ENCODE measurements at places on chromosomes 1 and 21. TPM values are rescaled to one million over a fixed set of nuclear protein-coding genes. Genes with fewer than 3 reads are reported as not detected.
A peak's percentile ranks its signal among the peaks of the same experiment; 100 is the strongest.

DNA sequence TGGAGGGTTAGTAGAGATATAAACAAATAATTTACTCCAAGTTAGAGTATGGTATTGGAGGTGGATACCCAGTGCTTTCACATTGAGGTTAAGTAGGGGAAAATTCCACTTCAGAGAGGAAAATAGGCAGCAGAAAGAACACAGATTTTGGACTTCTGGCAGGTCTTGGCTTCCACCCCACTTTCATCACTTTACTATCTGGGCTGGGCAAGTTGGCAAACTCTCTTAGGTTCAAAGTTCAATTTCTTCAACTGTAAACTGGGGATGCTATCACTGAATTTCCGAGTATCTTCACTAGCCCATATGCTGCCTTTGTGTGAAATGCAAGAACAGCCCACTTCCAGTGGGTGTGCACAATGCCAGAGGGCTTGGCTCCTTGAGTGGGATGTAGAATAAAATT, 214.9 kb downstream of the GABPA start:
- no peaks in the 10 kb centered on the region for H3K36me3 ChIP-seq
- DNase-seq: no peak
- no peaks in the 10 kb centered on the region for H3K27me3 ChIP-seq
- no peaks in the 10 kb centered on the region for H3K4me1 ChIP-seq
- H3K27ac ChIP-seq: no peak overlapping the region
- no peak overlapping the region for H3K4me3 ChIP-seq

DNA sequence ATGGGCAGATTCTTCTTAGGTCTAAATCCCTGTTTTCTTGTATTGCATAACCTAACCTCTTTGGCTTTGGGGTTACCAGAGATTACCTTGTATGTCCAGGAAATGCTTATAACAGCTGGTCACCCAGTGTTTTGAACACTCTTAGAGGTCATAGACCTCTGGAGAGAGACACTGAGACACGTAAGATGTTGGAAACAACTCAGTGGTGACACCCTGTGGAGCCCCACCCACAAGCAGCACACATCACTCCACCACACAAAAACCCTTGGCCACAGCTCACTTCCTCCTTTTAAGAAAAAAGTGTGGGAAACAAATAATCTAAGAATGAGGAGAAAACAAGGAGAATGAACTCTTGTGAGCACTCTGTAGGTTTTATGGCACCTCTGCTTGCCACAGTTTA, 26.3 kb upstream of the CYP4B1 start:
- H3K36me3 ChIP-seq: peaks cover 21% of the 10 kb centered on the region
- DNase-seq: no peak
- H3K27me3 ChIP-seq: peaks cover 11% of the 10 kb centered on the region
- H3K4me3 ChIP-seq: no peak overlapping the region
- H3K4me1 ChIP-seq: no peaks in the 10 kb centered on the region
- H3K27ac ChIP-seq: no peak overlapping the region

- no peak for DNase-seq
- no peak overlapping the region for H3K4me3 ChIP-seq
- H3K27ac ChIP-seq: no peak overlapping the region
Observed at GRCh38 chr21:36567216-36567885, 87.4 kb upstream of the CLDN14 start.

DNA sequence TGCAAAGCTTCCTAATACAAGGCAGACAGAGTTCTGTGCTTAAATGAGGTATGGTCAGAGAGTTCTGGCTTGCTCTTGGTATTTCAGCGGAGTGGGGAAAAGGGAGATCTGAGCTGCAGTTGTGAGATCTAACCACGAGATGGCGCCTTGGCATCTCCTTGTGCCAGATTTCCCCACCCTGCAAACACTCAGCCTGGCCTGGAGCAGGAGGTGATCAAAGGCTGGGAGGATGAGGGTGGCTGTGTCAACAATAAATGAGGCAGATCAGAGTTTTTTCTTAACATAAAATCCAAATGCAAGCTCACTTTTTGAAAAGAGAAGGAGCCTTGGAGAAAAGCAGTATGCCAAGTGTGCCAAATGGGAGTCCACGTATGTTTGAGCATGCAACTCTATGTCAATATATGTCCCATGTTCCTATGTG, 4.1 kb upstream of the TFAP2E start:
- H3K4me3 ChIP-seq: no peak overlapping the region
- no peak overlapping the region for H3K27ac ChIP-seq
- peaks cover 19% of the 10 kb centered on the region for H3K4me1 ChIP-seq
- H3K27me3 ChIP-seq: no peaks in the 10 kb centered on the region
- no peaks in the 10 kb centered on the region for H3K36me3 ChIP-seq

The NOS1AP gene
- total RNA-seq: 0.12 TPM

DNA sequence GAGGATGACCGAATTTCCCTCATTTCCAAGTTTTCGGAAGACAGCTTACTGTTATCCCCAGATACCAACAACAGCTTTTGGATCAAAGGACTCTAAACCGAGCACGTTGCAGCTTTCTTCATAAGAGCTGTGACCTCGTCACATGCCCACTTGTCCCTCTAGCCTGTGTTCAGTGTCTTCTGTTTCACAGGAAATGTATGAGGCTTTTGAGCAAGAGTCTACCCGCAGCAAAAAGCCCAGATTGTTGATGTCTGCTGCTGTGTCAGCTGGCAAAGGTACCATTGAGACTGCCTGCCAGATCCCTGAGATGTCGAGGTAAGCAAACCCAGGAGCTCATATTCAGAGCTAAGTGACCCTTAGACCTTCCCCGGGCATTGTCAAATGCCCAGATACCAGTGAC, 24.1 kb downstream of the CHI3L2 start:
- no peak overlapping the region for H3K4me3 ChIP-seq
- H3K36me3 ChIP-seq: no peaks in the 10 kb centered on the region
- DNase-seq: no peak
- no peak overlapping the region for H3K27ac ChIP-seq
- peaks cover 10% of the 10 kb centered on the region for H3K4me1 ChIP-seq

- H3K27ac ChIP-seq: peak overlapping the region; percentile 80
- H3K36me3 ChIP-seq: no peaks in the 10 kb centered on the region
- peak overlapping the region; percentile 45 for H3K4me3 ChIP-seq
- H3K27me3 ChIP-seq: peaks cover 7% of the 10 kb centered on the region
- H3K4me1 ChIP-seq: peaks cover 12% of the 10 kb centered on the region
Observed at GRCh38 chr1:234656944-234657654, 47.1 kb upstream of the IRF2BP2 start.

DNA sequence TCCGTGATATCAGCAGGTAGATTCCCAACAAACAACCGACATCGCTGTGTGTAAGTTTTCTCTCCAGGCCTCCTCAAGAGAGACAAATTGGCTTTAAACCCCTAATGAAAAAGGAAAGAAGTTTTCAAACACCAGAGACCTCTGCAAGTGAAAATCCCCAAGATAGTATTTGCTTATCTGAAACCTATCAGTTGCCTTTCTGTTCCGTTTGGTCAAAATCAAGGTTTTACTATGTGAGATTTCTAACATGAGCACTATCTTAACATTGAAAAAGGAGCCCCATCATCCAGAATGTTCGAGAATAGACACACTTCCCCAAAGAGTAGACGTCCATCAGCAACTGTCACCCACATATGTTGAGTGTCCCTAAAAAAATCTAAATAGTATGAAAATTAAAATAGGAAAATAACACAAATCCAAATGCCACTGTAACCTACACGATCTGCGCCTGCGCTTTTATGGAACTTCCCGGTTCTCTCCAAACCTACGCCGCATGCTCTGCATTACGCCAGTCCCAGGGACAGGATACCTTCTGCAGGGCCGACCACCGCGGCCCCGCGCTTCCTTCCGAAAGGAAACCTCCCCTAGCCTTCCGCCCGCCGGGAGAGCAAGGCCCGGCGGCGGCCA, 1.4 kb downstream of the SFPQ start:
- peaks cover 64% of the 10 kb centered on the region for H3K4me1 ChIP-seq
- peaks cover 55% of the 10 kb centered on the region for H3K36me3 ChIP-seq
- no peak for DNase-seq
- peak overlapping the region; percentile 100 for H3K4me3 ChIP-seq
- peak overlapping the region; percentile 89 for H3K27ac ChIP-seq

- peaks cover 20% of the 10 kb centered on the region for H3K4me1 ChIP-seq
- H3K27ac ChIP-seq: peak overlapping the region; percentile 65
- H3K4me3 ChIP-seq: peak overlapping the region; percentile 87
- H3K27me3 ChIP-seq: peaks cover 13% of the 10 kb centered on the region
Observed at GRCh38 chr1:204288021-204288588, 71.6 kb downstream of the PLEKHA6 start.

DNA sequence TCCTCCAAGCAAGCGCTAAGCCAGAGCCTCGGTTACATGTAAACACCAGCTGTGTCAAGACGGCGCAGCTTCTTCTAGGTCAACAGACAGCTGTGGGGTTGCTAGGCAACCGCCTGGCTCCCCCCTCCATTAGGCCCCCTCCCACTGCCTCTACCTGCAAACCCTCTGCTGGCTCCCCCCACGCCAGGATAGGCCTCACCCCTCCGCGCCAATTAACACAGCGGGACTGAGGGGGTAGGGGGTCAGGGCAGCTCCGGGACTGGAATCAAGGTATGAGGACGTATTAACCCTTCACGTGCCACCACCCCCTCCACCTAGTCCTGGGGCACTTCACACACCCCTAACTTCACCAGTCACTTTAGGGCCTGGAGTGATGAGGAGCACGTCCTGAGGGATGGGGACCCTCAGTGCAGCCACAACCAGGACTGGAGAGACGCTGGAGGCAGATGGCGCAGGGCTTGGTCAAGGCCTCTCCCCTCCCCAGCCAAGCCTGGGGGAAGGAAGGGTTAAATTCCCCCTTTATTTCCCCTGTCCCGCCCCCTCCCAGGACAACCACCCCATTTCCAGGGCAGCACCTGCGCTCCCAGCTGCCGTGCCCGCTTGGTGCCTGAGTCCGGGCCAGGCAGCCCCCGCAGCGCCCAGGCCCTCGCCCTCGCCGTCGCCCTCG, 37.4 kb upstream of the WASF2 start:
- DNase-seq: no peak
- peaks cover 21% of the 10 kb centered on the region for H3K27me3 ChIP-seq
- no peaks in the 10 kb centered on the region for H3K36me3 ChIP-seq

The CSF3R gene
- 0.78 TPM for total RNA-seq

- H3K4me3 ChIP-seq: no peak overlapping the region
- H3K27ac ChIP-seq: no peak overlapping the region
- H3K27me3 ChIP-seq: peaks cover 40% of the 10 kb centered on the region
- DNase-seq: no peak
- H3K4me1 ChIP-seq: no peaks in the 10 kb centered on the region
- H3K36me3 ChIP-seq: no peaks in the 10 kb centered on the region
Observed at GRCh38 chr1:234106032-234106431, 201.6 kb downstream of the SLC35F3 start.

The APOBEC4 gene
- not detected for total RNA-seq

The KIAA1614 gene
- total RNA-seq: 0.67 TPM

DNA sequence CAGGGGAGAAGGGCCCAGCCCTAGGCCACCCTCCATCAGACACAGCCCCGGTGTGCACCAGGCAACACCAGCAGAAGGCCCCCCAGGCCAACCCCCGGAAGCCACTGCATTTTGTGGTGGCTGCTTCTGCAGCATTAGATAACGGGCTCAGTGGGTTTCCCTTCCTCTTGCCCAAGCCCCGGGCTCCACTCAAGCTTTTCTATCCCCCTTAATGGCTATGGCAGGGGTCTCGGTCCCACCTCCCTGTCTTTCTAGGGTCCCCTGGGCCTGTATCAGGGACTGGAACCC, 18.9 kb downstream of the C1orf174 start:
- no peaks in the 10 kb centered on the region for H3K27me3 ChIP-seq
- DNase-seq: no peak
- H3K4me3 ChIP-seq: no peak overlapping the region
- H3K36me3 ChIP-seq: peaks cover 10% of the 10 kb centered on the region
- H3K27ac ChIP-seq: no peak overlapping the region
- peaks cover 17% of the 10 kb centered on the region for H3K4me1 ChIP-seq

- H3K4me1 ChIP-seq: peaks cover 7% of the 10 kb centered on the region
- no peak within 1 kb of the TSS for H3K27ac ChIP-seq
- H3K27me3 ChIP-seq: peaks cover 13% of the 10 kb centered on the region
- DNase-seq: peak; percentile 63
- H3K4me3 ChIP-seq: peak within 1 kb of the TSS; percentile 87
Observed at GRCh38 chr1:228734881-228735801, at the start of gene RHOU. TSS of gene RHOU (plus strand) at chr1:228735479. CDS start at chr1:228735743, 264 bp downstream.

GRCh38 chr1:95005584-95005983, 67.2 kb downstream of the ALG14 start:
- no peaks in the 10 kb centered on the region for H3K4me1 ChIP-seq
- no peaks in the 10 kb centered on the region for H3K36me3 ChIP-seq
- DNase-seq: no peak
- no peaks in the 10 kb centered on the region for H3K27me3 ChIP-seq

DNA sequence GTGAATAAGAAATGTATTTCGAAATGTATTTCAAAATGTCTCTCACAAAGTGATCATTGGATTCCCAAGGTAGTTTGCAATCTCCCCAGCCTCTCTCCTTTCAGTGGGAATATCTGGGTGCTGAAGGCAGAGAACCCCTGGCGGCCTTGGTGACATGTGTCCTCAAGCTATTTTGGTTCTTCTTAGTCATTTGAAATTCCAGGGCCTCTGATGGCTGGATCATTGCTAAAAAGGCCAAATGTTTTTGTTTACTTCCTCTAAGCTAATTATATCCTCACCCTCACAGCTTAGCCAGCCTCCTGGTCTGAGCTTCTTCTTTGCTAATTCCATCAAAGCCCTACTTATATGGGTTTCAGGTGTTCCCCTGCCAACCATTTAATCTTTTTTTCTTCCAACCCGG, 71.2 kb downstream of the LRRC40 start:
- no peak overlapping the region for H3K4me3 ChIP-seq
- H3K4me1 ChIP-seq: no peaks in the 10 kb centered on the region
- no peak overlapping the region for H3K27ac ChIP-seq
- no peak for DNase-seq

- no peaks in the 10 kb centered on the region for H3K36me3 ChIP-seq
- no peak for DNase-seq
- peaks cover 8% of the 10 kb centered on the region for H3K27me3 ChIP-seq
- no peak overlapping the region for H3K4me3 ChIP-seq
- no peak overlapping the region for H3K27ac ChIP-seq
- H3K4me1 ChIP-seq: no peaks in the 10 kb centered on the region
Observed at GRCh38 chr1:201258763-201259230, 24.5 kb upstream of the PKP1 start.

The KMO gene
- not detected for total RNA-seq

The FCRLA gene
- total RNA-seq: not detected

The SETSIP gene
- not detected for total RNA-seq

- peak overlapping the region; percentile 74 for H3K4me3 ChIP-seq
- peak; percentile 70 for DNase-seq
- H3K4me1 ChIP-seq: peaks cover 51% of the 10 kb centered on the region
- H3K27ac ChIP-seq: peak overlapping the region; percentile 61
Observed at GRCh38 chr1:168408884-168409283, 128.2 kb downstream of the TBX19 start.

The NR5A2 gene
- total RNA-seq: not detected
